CMK (cell line): ENCODE measurements at places on chromosomes 16 and 17.

DNA sequence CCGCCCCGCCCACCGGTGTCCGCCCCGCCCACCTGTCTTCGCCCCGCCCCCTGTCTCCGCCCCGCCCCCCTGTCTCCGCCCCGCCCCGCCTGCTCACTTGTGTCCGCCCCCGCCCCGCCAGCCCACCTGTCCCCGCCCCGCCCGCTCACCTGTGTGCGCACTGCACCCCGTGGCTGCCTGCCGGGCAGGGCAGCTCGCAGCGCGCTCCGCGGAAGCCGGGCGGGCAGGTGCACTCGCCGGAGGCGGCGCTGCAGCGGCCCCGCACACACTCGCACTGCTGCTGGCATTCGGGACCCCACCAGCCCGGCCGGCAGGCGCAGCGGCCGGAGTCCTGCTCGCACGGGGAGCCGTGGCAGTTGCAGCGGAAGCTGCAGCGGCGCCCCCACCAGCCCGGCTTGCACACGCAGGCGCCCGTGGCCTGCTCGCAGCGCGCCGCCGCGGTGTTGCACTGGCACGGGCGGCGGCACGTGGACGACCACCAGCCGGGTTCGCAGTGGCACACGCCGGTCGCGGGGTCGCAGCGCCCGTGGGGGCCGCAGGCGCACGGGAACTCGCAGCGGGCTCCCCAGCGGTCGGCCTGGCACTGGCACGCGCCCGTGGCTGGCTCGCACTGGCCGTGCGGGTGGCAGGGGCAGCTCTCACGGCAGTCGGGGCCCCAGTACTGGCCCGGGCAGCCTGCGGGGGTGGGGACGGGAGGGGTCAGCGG is 2.1 kb downstream of the SCARF1 start:
- no peak for DNase-seq

GRCh38 chr17:42456223-42457106 is 2.2 kb upstream of the ATP6V0A1 start:
- DNase-seq = peak; percentile 89

DNA sequence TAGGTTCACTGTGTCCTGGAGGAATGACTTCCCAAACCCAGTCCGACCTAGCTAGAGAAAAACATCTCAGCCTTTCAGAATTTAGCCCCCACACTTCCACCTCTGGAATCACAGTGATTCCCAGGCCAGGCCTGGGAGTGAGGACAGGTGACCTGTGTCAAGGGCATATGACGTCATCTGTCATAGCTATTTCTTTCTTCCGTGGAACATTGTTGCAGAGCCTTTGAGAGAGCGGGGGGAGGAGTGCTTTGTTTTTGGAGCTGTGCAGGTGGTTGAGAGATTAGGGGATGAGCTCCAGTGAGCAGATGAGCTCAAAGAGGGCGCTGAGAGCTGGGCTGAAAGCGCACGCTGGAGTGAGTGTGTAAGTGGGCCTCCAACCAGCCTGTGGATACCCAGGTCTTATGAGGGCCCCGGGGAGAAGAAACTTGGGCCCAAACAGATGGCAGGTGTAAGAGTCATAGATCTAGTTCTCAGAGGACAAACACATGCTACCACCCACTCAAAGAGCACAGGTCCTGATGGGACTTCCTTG is 344.8 kb downstream of the SNX29 start:
- DNase-seq = no peak

GRCh38 chr16:81237282-81237681 is 1.2 kb upstream of the BCO1 start:
- no peak for DNase-seq

GRCh38 chr16:72913551-72913950 is 134.4 kb downstream of the ZFHX3 start:
- DNase-seq = no peak

DNA sequence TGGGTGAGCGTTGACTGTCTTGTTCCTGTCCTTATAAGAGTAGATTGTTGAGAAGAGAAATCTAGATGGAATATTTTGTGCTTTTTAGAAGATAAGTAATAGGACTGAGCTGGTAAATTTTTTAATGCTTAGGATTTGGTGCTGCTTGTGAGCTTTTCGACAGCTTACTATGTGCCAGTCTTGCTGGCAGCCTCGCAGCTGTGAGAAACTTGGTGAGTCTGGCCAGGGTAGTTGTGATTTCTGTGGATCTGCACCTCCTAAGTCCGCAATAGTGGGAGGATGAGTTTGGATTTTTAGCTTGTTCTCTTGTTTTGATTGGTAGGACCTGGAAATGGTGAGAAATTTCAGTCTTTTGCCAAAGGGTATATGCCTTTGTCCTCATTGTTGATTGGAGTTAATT is 3.6 kb downstream of the SOCS7 start:
- DNase-seq = no peak

DNA sequence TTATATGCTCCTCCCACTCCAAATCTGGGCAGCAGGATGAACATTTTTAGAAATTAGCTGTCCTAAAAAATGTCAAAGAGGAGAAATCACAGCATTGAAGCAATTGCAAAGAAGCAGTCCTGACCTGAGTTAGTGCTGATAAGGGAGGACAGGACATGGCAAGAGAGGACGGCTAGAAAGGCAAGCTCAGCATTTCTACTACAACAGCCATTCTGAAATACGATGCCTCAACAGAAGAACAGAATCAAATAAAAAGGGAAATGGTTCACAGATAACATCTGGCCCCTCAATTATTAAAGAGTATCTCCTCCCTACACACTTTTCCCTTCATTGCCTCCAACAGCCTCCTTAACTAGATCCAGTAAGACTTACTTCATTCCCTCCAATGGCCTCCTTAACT is 18.3 kb downstream of the VPS53 start:
- no peak for DNase-seq

GRCh38 chr17:12043702-12044101 is 23.0 kb downstream of the MAP2K4 start:
- no peak for DNase-seq

GRCh38 chr16:51243936-51244436 is 92.9 kb upstream of the SALL1 start:
- no peak for DNase-seq

GRCh38 chr17:38900978-38901656 is 24.3 kb upstream of the LASP1NB start:
- DNase-seq = peak; percentile 71

- DNase-seq = no peak
Observed at GRCh38 chr16:48997081-48997615, 284.5 kb downstream of the CBLN1 start.
